ENCODE measurements at places on chromosomes 2 and 18.

GRCh38 chr18:13394801-13395200, 176.2 kb downstream of the LDLRAD4 start:
- no peak for DNase-seq

- no peak for DNase-seq
Measured at GRCh38 chr2:236592821-236593220, 23.2 kb downstream of the ACKR3 start.

DNA sequence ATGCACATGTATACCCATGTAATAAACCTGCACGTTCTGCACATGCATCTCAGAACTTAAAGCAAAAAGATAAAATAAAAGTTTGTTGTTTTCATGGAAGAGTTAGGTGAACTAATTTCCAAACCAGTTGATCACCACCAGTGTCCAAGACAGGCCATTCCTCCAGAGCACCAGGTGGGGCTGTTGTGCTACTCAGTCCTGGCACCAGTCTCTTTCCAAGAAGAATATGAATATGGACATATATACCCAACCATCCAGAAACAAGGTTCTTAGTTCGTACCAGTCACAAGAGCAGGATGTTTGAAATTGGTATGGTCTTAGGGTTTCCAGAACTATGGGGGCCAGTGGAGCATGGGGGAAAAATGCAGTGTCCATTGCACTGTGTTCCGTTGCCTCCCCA, 17.2 kb upstream of the TNP1 start:
- no peak for DNase-seq

GRCh38 chr18:80246445-80247392, 595 bp downstream of the PARD6G start:
- no peak for DNase-seq

- DNase-seq = no peak
Measured at GRCh38 chr2:10083692-10084211, 3.5 kb upstream of the CYS1 start.

DNA sequence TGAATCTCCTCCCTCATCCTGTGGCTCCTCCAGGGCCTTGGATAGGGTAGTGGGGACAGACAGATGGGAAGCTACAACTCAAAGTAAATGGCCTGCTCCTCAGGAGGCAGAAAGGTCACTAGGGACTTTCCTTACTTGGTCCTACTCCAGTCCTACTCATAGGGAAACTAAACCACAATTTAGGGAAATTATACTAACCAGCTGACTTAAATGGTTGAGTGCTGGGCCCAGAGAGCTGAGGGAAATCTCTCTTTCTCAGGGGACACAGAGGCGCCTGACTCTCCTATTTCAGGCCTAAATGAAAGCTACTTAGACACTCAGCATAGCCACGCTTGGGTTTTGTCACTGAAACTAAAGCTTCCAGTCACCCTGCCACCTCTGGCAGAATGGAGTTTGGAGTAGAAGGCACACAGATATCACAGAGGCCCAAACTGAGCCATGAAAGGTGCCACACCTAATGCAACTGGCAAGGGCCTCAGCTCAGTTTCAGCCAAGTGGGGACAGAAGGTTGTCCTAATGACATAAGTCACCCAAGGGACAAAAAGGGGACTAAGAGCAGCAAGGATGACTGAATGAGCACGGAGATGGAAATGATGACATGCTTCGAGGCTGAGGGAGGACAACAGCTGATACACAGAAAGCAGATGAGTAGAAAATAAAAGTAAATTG, 24.0 kb downstream of the CERKL start:
- no peak for DNase-seq

Measured in NCI-H2107 (cell line).